ENCODE measurements at places on chromosomes 7 and 10.
A peak's percentile ranks its signal among the peaks of the same experiment; 100 is the strongest.

DNA sequence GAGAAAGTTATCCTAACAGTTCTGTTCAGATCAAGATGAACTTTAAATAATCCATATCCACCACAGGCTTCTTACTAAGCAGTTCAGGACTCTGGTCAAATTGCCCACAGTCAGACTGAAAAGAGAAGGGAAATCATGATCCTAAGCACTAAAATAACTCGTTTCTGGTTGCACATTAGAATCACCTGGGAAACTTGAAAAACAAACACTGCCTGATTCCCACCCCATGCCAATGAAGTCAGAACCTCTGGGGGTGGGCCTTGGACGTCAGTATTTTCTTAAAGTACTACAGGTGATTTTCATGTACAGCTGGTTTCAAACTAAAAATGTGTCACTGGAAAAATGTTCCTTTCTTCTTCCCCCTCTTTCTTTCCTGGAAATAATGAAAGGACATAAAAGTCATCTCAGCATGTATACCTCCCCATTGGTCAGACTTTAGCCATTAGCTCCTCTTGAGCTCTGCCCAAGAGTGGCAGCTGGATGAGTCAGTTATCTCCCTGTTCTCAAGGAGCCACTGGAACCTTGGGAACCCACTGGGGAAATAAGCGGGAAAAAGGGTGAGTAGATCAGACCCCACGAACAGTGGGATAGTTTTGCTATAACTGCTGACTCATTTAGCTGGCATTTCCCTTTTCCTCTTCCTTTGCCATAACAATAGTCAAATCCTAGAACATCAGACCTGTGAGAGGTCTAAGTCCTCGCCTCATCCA is 75.3 kb upstream of the IL6 start:
- peak; percentile 83 for DNase-seq

DNA sequence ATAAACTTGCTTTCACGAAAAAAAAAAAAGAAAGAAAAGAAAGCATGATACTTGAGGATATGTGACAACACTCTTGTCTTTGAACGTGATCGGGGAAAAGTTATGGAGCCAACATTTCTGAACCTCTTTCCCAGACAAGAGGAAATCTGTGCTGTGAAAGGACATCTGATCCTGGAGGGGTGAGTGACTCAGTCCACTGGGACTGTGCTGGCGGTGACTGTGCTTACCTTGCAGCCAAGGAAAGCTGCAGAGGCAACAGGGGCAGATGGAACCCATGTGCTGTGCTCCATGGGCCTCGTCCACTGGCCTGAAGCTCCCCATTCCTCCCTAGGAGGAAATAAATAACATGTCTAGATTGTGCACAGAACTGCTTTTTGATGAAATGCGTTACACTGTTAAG is 116.5 kb upstream of the RAB11FIP2 start:
- no peak for DNase-seq

DNA sequence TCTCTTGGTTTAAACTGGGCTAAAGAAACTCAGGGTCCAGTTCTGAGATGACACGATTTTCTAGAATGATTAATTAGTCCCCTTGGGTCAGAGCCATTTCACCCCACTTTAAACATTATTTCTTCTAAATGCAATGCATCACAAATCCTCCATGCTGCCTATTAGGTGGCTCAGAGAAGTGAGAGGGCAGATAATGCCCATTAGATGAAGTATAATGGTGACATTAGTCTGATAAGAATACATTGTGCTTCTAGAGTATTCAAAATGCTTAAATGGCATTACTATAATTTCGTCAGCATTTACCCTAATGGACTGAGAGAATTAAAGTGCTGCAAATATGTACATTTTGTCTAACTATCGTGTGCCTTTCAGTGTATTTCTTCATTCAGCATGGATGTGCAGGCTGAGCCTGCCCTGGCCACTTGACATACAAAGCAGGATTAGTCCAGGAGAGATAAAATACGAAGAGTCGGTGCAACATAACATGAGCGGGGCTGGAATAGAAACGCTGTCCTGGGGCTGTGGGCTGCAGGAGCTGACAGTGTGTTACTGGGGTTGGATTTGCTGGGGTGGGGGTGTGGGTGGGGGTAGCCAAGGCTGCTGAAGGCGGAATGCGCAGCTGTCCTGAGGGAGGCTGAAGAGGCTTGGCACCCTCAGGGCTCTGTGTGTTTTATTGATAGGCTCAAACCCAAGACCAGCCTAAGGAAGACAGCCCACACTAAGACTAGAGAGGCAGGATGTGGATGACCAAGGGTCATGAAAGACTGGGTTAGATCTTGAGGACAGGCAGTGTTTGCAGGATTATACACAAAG is 52.8 kb upstream of the KLF6 start:
- DNase-seq = no peak

DNA sequence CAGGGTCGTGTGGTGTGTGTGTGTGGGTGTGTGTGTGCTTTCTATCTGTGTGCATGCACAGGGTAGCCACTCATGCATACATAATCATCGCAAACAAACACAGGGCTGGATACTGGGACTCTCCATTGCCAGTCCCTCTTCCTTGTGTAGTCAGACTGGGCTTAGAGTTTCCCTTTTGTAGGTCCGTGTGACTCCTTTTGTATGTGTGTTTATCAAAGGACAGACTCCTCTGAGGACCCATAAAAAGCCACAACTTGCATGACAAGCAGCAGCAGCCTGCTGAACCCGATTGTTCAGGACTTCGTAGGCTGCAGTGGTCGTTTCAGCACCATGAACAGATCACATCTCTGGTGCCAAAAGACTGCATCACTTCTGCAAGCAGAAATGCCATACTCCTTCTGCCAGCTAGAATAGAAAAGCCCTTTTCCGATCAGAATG is 895 bp downstream of the VSTM2A start:
- DNase-seq = peak; percentile 37

DNA sequence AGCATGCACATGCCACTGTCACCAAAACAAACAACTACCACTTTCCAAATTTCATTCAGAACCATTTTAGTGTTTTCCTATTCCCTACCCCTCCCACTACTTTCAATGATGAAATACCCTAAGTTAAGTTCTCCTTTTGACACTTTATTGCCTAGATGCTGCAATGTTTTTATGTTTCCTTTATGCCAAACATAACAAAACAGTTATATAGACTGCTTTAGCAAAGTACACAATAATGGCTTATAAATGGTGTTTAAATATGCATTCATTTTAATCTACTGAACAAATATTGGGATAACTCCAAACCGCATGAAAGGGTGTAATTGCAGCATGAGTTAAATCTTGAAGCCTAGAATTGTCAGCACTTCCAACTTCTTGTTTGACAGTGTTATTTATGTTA is 69.2 kb downstream of the PHYHIPL start:
- DNase-seq = no peak

DNA sequence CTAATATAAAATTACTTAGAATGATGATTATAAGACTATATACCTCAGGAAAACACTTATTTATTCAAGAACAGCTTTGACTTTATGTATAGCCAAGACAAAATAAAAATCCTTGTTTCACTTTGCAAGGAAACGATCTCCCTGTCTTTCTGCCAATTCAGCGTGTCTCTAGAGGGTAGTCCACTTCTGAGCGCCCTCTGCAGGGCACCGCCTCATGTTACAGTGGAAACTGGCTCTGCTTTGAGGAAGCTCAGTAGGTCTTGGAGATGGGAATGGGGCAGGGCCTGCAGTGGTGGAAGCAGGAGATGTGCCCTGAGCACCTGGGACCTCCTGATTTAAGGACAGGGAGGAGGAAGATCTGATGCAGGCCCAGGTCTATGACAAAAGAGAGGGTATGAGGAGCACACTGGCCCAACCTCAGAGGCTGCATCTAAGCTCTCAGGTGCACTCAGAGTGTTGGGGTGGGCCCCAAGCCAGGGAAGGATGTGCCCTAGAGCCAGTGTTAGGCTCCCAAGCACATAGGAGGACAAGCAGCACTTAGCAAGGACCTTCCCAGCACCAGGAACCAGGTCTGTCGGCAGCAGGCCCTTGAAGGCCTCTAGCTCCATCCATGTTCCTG is 481.0 kb downstream of the TNS3 start:
- DNase-seq = peak; percentile 44

GRCh38 chr7:47371317-47371716 is 210.6 kb downstream of the TNS3 start:
- DNase-seq = no peak

- no peak for DNase-seq
These were observed 103.6 kb downstream of the ARHGAP22 start for GRCh38 chr10:48501226-48501625.

DNA sequence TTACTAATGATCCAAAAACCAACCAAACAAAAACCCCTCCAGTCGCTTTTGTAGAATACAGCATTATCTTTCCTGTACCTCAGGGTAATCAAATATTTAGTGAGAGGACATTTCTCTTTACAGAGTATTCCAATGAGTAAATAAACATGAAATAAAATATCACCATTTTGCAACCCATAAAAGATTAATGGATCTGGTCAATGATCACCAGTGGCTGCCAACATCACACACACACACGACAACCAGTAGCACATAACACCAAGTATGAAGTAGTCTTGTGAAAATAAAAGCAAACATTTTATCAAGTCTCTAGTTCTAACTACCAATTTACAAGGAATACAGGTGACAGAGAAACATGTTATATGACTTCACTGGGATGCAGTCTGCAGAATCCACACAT is 188.6 kb upstream of the IMMP2L start:
- no peak for DNase-seq

DNA sequence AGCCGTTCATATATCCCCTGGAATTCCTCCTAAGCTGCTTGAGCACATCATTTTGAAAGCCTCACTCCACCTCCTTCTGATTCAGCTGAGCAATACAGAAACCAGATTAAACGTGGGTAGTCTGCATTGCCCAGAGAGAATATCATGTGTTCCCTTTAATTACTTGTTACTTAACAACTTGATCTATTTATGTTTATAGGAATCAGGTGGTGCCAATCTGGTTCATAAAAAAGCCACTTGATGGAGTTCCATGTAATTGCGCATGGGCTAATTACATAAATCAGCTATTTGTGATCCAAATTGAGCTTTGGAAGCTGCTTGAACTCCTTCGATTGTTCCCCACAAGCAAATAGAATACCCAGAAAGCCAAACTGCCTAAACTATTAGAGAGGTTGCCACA is 114.7 kb upstream of the ADCY1 start:
- no peak for DNase-seq

DNA sequence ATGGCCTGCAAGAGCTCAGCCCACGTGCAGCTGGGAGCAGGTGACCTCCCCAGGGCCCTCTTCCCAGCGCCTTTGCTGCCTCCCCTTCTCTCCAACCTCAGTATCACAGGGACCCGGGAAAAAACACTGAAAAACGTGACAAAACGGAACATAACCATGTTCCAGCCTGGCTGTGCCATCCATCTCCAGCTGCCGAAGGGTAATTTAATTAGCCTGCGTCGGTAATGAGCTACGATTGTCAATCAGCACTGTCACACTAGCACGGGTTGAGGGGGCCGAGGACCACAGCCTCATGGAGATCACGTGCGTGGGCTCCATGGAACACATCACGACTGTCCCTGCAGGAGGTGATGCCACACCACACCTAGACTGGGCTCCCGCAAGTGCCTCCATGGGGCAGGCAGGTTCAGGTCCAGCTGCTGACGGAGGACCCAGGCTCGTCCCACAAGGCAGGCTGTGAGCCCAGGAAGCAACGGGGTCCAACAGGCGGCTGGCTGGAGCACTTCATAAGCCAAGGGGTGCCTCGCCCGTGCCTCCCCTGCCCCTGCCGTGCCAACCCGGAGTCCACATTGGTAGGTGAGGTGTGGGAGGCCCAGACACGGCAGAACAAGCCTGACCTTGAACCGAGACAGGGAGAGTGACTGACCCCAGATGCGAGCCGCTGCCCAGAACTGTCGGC is 199.5 kb downstream of the ELFN1 start:
- no peak for DNase-seq

- DNase-seq = no peak
These were observed 369.7 kb upstream of the NPVF start for GRCh38 chr7:25597946-25598345.

- no peak for DNase-seq
These were observed 63.7 kb upstream of the AOAH start for GRCh38 chr7:36787933-36788378.

DNA sequence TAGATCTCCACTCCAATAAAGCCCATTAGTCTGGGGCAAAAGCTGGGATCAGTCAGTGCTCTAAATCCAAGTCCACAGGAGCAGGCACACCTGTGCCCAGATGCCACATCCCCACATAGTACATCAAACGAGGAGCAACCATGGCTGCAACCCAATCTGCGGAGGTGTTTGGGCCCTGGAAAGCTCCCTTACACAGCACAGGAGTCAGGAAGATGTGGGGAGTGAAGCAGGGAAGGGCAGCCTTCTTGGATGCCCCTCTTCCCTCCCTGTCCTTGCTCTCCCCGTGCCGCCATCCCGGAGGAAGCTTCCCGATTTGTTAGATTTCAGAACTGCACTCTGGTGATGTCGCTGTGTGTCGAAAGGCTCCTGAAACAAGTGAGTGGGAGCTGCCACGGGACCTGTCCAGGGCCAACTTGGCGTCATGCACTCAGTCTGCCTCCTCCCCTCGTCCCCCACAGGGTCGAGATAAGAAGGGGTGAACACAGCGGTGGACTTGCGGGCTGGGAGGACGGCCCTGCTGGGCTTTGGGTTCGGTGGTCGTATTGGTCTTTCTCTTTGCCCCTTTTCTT is 230.6 kb upstream of the GRB10 start:
- no peak for DNase-seq

GRCh38 chr7:38102507-38102906 is 75.5 kb upstream of the STARD3NL start:
- DNase-seq = peak; percentile 83

DNA sequence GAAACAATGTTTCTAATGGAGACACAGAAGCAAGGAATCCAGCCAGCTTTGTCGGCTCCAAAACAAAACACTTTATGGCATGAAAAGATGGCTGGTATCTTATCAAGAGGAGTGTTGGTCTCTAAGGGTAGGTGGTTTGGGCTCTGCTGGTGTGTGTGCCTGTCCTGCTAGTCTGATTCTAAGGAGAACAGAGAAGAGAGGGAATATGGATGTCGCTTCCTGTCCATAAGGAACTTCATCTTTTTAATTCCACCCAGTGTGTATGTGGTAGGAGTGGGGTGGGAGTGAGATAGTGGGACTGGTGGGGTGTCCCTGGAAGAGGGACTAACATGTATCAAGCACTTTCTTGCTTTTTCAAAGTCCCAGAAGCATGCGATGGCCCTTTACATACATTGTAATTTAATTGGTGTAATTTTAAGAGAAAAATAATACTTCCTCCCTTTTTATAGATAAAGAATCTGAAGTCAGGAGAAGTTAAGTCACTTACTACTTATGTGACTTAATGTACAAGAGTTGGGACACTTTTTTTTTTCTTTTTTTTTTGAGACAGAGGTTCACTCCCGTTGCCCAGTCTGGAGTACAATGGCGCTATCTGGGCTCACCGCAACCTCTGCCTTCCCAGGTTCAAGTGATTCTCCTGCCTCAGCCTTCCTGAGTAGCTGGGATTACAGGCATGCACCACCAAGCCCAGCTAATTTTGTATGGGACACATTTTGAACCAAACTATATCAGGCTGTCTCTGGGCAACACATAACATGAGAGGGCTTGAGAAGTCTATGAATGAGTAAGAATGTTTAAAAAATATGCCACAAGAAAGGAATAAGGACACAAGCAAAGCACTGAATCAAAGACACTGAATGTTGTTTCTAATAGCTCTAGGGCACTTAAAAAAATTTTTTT is 18.8 kb downstream of the NT5C3A start:
- no peak for DNase-seq

All from fibroblast of lung (primary cell).